Vein endothelial cell (primary cell): ENCODE measurements at places on chromosomes 2 and 18. TPM values are rescaled to one million over a fixed set of nuclear protein-coding genes. Genes with fewer than 3 reads are reported as not detected.

SH3RF3 gene
- total RNA-seq, result 14.3 and 18.3 TPM in 2 replicates

UPP2 gene
- total RNA-seq, result not detected in 2 replicates

PMAIP1 gene
- total RNA-seq, result 10.8 and 14.0 TPM in 2 replicates

LYPD6B gene
- total RNA-seq, result 0.10 TPM in 1 of 2 replicates, not detected in the other

UGT1A8 gene
- total RNA-seq, result not detected in 2 replicates

SCN7A gene
- not detected in 2 replicates for total RNA-seq

ARHGEF4 gene
- total RNA-seq, result under 0.01 TPM in 1 of 2 replicates, not detected in the other
